ENCODE measurements at places on chromosomes 7 and 10.

DNA sequence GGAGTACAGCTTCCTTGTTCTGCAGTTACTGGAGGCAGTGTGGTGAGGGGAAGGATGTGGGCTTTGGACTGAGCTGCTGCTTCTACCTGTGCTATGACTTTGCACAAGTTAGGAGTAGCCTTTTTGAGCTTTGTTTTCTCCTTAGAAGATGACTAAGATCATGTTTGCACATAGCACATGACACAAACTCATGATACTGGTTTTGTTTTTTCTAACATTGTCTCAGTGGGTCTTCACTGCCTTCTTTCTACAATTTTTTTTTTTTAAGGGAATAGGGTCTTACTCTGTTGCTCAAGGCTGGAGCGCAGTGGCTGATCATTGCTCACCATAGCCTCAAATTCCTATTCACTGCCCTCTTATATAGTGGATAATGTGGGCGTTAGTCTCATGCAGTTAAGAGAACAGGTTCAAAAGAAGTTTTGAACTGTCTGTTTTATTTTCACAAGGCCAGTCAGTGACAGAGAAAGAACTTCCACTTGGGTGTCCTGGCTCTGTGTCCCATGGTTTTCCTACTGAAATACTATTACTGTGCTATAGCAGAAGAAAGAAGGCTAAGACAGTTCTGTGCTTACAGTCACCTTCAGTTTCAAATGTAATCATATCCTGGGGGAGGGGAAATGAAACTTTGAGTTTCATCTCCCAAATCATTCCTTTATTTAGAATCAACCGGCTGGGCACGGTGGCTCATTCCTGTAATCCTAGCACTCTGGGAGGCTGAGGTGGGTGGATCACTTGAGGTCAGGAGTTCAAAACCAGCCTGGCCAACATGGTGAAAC is 72.0 kb downstream of the KAT6B start:
- DNase-seq = no peak

DNA sequence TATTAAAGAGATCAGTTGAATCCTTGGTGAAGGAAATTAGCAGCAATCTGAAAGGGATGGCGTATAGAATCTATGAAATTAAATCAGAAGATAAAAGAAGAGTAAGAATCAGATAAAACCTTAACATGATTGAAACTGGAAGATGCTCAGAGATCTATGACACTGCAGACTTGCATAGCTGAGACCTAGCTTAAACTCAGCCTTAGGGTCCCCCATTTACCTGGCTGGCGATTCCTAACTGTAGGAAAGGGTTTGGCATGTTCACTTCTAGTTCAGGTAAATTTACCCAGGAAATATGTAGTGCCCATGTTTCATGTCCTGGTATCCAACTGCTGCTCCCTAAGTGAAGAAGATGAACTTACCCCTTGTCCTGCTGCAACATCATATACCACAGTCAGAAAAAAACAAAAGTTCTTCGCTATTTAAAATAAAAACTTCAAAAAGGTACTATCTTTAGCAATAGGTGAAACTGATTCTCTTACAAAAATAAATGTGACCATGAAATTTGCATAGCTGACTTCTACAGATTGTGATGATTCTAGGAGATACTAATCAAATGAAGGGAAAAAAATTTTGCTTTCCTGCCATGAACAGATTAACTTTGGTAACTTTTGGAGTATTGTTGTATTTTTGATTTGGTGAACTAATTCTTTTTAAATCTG is 47.8 kb upstream of the TMEM243 start:
- DNase-seq = no peak

DNA sequence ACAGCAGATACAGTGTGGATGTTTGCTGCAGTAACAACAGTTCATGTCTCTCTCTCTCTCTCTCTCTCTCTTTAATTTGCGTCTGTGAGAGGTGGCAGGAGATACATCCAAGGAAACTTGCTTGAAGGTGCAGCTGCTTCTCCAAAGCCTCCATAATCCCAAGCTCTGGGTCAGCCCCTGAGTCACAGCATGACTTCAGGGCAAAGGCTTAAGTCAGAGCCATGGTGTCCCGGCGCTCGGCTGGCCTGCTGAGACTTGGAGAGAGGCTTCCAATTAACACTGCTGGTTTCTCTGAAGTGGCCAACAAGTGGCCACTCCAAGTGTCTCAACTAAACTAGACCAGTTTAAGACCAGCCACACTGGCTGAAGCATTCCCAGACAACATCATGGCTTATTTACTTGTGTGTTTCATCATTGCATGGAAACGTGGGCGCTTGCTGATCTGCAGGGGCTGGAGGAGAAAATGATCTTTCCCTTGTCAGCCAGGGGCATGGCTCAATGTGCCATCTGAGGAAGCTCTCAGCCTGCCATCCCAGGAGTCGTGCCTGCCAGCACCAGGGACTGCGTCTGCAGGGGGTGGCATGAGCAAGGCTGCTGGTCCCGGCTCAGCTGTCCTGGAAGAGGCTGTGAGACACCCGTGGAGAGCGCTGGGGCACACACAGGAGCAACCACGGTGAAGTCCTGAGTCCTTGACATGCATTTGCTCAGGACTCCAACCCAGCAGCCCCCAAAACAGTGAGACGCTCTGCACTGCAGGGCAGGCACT is 254.2 kb downstream of the COBL start:
- no peak for DNase-seq

DNA sequence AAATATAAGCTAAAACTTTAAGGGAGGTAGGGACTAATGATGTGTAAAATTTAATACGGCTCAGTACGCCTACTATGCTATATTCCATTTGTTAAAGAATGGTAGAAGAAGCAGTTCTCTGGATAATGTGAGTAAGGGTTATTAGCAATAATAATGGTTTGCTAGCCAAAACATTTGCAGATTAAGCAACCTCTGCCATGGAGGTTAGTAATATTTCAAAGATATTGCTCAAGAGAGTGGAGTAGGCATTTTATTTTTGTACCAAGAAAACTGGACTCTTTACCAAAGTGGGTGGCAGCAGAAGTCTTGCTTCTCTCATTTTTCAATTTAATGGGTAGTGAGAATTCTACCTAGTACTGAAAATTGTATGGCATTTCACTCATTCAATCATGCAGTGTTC is 158.9 kb upstream of the TMEM106B start:
- DNase-seq = no peak

- no peak for DNase-seq
Measured at GRCh38 chr10:5311617-5312016, 53.1 kb upstream of the UCN3 start.

DNA sequence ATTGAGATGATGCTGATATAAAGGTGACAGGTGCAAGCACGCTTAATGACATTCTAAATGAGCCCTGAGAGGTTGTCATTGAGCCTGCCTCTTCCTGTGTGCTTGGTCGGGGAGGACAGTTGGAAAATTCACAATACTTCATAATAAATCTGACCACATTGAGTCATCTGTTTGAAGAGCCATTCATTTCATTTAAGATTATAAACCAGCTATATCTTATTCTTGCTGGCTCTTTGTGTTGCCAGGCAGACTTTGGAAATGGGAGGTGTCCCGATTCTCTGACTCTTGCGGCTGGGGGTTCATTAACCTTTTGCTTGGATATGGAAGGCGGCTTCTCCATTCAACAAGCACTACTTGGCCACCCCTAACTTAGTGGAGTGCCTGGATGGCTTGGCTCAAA is 198.2 kb downstream of the FANK1 start:
- no peak for DNase-seq

DNA sequence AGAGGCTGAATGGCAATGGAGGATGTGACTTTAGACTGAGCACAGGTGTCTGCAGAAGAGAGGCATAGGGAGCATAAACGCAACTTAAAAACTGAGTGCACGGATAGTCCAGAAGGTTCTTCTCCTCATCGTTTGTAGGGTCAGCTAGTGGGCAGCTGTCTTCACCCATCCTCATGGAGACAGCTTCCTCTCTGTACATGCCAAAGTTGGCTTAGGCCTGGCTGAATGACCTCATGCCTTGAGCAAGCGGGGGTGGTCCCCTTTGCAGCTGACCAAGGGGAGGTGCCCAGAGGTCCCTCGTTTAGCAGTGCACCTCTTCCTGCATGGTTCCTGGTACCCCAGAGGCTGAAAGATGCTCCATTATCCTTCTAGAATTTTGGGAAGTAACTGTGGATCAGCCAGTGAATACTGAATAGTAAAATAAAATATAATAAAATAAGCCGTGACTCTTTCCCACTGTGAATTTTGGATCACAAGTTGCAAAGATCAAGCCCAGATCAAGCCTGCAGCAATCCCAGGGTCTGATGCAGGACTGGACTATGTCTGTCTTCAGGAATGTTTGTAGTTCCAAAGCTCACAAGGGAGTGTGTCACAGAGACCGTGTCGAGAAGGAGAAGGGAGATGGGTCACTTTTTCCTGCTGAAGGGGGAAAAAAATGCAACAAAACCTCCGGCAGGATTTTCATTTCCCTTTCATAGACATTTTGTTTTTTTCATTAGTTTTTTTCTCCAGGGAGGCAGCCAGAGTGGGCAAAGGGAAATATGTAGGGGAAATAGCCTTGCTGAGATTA is 295.3 kb upstream of the MKI67 start:
- no peak for DNase-seq

DNA sequence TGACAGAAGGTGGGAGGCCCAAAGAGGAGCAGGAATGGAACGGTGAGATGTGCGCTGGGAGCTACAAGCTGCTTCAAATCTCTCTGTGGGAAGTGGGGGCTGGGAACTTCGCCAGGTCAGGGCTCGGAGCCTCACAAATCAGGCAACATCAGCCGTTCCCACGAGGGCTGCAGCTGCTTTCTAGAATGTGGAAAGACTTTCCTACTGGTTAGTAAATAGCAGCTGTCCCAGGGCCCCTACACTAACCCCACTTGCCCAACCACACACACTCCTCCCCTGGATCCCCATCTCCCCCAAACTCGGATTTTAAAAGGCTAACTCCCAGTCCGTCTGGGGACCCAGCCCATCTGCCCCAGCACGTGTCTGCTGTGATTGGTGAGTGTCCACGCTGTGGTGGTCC is 40.6 kb upstream of the PITRM1 start:
- no peak for DNase-seq

DNA sequence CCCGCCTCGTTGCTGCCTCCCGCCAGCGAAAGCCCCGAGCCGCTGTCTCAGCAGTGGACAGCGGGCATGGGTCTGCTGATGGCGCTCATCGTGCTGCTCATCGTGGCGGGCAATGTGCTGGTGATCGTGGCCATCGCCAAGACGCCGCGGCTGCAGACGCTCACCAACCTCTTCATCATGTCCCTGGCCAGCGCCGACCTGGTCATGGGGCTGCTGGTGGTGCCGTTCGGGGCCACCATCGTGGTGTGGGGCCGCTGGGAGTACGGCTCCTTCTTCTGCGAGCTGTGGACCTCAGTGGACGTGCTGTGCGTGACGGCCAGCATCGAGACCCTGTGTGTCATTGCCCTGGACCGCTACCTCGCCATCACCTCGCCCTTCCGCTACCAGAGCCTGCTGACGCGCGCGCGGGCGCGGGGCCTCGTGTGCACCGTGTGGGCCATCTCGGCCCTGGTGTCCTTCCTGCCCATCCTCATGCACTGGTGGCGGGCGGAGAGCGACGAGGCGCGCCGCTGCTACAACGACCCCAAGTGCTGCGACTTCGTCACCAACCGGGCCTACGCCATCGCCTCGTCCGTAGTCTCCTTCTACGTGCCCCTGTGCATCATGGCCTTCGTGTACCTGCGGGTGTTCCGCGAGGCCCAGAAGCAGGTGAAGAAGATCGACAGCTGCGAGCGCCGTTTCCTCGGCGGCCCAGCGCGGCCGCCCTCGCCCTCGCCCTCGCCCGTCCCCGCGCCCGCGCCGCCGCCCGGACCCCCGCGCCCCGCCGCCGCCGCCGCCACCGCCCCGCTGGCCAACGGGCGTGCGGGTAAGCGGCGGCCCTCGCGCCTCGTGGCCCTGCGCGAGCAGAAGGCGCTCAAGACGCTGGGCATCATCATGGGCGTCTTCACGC is 825 bp downstream of the ADRB1 start:
- no peak for DNase-seq

- DNase-seq = no peak
Measured at GRCh38 chr7:25026156-25026555, 46.2 kb upstream of the OSBPL3 start.

GRCh38 chr10:60291344-60291930 is 98.2 kb downstream of the ANK3 start:
- no peak for DNase-seq

Measured in effector CD4-positive, alpha-beta T cell (primary cell).